ENCODE measurements at places on chromosomes 1 and 21.
A peak's percentile ranks its signal among the peaks of the same experiment; 100 is the strongest.

DNA sequence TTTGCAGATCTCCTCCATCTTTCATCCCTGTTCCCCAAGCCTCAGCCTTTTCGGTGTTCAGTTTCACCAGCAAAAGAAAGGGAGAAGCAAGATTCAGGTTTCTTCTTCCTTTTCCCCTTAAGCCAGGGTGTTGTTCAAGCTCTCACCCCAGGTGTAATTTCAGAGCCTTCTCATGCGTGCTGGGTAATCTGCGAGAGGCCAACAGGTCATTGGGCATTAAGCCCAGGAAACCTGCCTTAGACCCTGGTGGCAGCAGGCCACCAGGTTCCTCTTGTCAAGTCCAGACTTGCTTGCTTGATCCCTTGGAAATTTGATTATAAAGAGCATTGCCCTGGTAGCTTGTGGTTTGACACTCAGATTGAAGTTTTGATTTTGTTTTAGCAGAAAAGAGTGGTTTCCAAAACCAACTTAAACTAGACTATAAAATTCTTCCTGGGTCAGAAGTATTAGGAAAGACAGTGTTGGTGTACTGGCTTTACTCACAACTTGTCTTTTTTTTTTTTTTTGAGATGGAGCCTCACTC is 6.9 kb downstream of the AKR1A1 start:
- no peak for DNase-seq

DNA sequence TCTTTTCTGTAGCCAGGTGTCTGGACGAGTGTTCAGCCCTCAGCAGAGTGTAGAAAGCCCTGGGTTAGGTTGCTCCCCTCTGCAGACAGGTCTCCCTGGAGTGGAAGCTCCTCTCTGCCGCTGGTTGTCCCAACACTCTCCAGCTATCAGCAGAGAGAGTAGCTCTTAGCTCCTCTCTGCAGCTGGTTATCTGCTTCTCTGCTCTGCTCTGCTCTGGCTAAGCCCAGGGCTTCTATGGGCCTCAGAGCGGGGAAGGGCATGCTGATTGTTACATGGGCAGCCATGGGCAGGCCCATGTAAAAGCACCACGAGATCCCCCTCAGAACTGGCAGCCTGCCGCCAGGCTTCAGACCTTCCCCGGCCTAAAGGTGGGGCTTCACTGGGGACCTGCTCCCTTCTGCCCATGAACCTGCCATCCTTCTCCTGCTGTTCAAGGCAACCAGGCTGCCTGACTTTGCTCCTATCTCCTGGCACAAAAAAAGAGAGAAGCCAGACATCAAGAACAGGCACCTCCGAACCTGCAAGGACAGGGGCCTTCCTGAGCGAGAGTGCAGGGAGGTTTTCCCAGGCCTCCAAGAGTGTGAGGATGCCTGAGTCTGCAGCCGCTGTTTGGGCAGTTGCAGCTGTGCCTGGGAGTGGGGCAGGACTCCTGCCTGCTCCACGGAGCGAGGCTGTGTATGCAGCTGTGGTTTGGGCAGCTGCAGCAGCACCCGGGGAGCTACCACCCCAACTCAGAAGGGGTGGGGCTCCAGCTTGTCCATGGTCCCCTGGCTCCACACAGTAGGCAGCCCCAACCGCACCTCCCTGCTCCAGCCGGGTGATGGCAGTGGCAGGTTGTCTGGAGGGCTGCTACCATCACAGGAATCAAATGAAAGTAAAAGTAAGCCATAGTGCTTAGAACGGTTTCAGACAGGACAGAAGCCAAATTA is 973.7 kb downstream of the LTN1 start:
- DNase-seq, result no peak

- no peak for DNase-seq
These were observed 2.2 kb upstream of the G0S2 start for GRCh38 chr1:209672705-209673630.

- DNase-seq, result no peak
These were observed 197.3 kb downstream of the FOXD2 start for GRCh38 chr1:47635111-47635510.

DNA sequence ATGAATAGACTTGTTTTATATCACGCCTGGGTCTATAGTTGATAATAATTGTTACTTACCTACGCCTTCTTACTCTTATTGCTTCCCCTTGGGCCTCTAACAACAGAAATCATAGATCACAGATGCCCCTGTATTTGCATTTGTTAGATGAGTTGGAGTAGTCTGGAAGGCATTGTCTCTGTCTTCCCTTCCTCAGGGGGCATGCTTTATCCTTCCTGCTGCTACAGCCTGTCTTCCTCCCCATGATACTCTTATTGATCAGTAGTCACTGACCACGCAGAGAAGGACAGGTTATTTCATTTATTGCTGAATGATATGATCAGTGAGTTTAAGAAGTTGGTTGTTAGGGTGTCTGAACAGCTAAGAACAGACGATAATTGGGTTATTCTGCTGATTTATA is 98.4 kb downstream of the DNM3 start:
- no peak for DNase-seq

- no peak for DNase-seq
These were observed 15.5 kb upstream of the CITED4 start for GRCh38 chr1:40877698-40878097.

- DNase-seq, result peak; percentile 63
These were observed 63.4 kb downstream of the CD2 start for GRCh38 chr1:116817582-116818064.

GRCh38 chr1:109792056-109792831 is 28.5 kb upstream of the EPS8L3 start:
- no peak for DNase-seq

GRCh38 chr1:203328714-203329122 is 22.2 kb downstream of the FMOD start:
- DNase-seq, result no peak

GRCh38 chr1:26945138-26945537 is 15.1 kb downstream of the KDF1 start:
- no peak for DNase-seq

DNA sequence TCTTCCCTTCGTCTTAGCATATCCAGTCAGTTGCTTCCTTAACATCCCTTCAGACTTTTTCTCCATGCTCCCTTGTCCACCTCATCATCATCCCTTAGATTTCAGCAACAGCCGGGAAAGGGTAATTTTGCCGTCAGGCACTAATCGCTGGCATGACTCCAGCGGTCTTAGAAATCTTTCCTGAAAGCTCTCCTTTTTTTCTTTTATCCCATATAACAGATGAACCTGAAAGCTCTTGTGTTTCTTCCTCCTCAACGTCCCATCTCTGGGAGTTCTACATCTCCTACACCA is 10.4 kb upstream of the BOLA1 start:
- DNase-seq, result no peak

DNA sequence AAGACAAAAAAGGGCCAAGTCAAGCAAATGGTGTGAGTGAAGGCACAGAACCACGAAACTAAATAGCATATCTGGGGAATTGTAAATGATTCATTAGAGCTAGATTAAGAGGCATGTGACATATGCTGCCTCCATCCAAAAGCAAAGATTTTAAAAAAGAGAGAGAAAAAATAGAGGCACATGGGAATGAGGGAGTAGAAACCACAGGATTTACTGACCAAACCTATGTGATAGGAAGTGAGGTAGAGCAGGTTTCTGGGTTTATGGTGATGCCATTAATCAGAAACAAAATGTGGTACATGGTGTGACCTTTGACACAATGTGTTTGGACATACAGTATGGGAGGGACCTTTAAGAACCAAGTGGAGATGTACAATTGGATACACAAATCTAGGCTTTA is 13.6 kb downstream of the C1orf52 start:
- no peak for DNase-seq

DNA sequence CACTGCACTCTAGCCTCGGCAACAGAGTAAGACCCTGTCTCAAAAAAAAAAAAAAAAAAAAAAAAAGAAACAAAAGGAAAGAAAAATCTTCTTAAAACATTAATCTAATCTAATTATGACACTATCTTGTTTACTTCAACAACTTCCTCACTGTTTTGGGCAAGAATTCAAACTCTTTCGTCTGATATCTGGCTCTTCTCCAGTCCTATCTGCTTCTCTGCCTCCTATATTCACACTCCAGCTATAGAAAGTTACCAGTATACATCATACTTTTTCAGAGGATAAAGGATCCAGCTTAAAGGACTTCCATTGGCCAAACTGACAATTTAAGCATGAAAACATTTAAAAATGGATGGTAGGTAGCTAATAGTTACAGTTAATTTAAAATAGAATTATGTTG is 47.3 kb downstream of the EIF2B3 start:
- no peak for DNase-seq
